ENCODE measurements at places on chromosomes 3 and 15. TPM values are rescaled to one million over a fixed set of nuclear protein-coding genes. Genes with fewer than 3 reads are reported as not detected.

- no peak for DNase-seq
Measured at GRCh38 chr3:127888564-127889107, 26.4 kb upstream of the KBTBD12 start.

DNA sequence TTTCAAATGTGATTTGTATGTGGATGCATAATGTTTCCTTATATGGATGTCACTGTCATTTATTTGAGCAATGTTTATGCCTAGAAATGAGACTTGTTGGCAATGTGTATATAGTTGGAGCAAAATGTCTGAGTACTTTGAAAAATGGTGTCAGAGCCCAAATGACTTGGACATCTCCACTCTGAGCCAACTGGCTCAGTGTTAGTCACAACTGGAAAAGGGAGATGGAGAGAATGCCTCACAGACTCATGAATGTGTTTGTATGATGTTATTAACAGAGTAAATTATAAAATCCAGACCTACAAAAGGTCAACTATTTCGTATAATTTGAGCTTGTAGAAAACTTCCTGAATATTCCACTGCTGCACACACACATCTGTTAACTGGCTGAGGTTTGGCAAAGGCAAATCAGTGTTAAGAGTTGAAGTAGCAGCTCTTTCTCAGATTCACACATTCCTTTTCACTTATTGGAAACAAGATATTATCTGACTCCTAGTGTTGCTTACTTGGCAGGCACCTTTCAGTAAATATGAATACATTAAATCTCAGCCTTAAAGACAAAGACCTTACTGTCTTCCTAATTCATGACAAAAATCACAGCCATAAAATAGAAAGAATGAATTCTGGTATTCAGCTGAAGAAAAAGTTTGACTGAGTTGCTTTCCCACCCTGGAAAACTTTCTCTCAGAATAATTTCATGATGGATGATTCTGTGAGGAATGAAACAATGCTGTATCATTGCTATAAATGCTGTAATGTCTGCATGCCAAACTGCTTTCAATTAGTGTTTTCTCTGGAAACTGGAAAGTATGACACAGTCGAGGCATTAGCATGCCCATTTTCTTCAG lies 27.0 kb downstream of the ADIPOQ start:
- DNase-seq: no peak

- DNase-seq: no peak
Measured at GRCh38 chr3:120816728-120817127, 74.2 kb downstream of the GTF2E1 start.

DNA sequence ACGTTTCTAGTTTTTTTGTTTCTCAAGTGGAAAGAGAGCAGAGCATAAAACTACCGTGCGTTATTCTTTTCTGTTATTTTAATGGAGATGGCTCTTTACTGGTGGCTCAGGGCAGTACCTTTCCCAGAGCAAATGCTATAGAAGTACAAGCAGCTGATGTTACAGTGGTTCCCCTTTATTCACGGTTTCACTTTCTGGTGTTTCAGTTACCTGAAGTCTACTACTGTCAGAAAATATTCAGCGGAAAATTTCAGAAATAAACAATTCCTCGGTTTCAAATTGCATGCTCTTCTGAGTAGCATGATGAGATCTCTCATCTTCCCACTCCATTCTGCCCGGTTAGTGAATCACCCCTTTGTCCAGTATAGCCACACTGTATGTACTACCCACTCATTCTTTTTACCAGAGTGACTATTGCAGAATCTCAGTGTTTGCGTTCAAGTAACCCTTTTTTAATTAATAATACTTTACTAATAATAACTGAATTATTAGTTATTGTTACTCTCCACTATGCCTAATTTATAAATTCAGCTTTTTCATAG lies 597.5 kb upstream of the ROBO2 start:
- DNase-seq: no peak

CILP gene
- polyA plus RNA-seq: 41.8 TPM
